A549 treated with ZK216348 at 1 μM for 4 hours (cell line): ENCODE measurements at places on chromosomes 4 and X. TPM values are rescaled to one million over a fixed set of nuclear protein-coding genes. Genes with fewer than 3 reads are reported as not detected.

Gene HSFX1
- total RNA-seq: 0.13 to 0.44 TPM (median 0.43 TPM) in 5 replicates

Gene ASMT
- 0.27 to 0.33 TPM (median 0.28 TPM) in 3 of 5 replicates, not detected in the others for total RNA-seq

Gene TLR3
- total RNA-seq: 0.15 to 0.72 TPM (median 0.39 TPM) in 5 replicates

Gene ARHGAP36
- total RNA-seq: not detected in 5 replicates

Gene ADH6
- 0.07 TPM in 1 of 5 replicates, not detected in the others for total RNA-seq

Gene KLB
- 0.06 to 0.14 TPM (median 0.11 TPM) in 5 replicates for total RNA-seq

Gene RPS6KA6
- 3.1 to 7.4 TPM (median 5.7 TPM) in 5 replicates for total RNA-seq

Gene CTAG2
- total RNA-seq: not detected in 5 replicates

Gene TCEAL2
- total RNA-seq: not detected in 5 replicates

Gene PASD1
- not detected in 5 replicates for total RNA-seq

Gene VEGFC
- total RNA-seq: 11.2 to 13.1 TPM (median 12.5 TPM) in 5 replicates

Gene FGF13
- not detected in 5 replicates for total RNA-seq
